Fibroblast of the aortic adventitia (primary cell): ENCODE measurements at places on chromosomes 11 and 22. TPM values are rescaled to one million over a fixed set of nuclear protein-coding genes. Genes with fewer than 3 reads are reported as not detected.

CCDC88B gene
- 1.2 and 5.1 TPM in 2 replicates for total RNA-seq

- peak; percentile 48 for DNase-seq
Observed at GRCh38 chr22:46678785-46679700, 58.9 kb downstream of the GRAMD4 start.

GRCh38 chr11:72792437-72793021 lies 1.3 kb downstream of the STARD10 start:
- no peak for DNase-seq

- no peak for DNase-seq
Observed at GRCh38 chr11:126268361-126268707, 361 bp downstream of the SRPRA start.

DNA sequence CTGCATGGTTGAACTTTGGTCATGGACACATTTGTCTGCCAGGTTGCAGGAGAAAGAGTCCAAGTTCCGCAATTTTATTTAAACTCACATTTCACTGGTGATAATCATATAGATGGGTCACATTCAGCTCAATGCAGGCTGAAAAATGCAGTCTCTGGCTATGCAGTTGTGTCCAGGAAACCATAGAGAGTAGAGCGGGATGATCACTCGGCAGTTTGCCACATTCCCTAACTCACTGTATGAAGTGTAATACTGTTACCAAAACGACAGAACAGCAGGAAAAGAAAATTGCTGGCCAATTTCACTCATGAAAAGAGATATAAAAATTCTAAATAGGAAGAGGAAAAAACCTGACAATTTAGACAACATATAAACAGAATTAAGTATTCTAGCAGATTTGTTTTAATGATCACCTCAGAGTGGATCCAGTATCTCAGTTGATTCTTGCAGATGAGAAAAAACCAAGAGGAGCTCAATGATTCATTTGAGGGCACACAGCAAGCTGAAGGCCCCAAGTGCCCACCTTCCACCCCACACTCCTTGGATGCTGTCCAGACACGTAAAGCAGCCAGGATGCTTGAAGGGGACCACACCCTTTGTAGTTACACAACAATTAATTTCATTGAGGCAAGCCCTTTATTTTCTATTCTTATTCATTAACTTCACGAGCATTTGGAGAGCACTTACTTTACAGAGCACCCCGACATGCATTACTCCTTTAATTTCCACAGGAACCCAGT lies 422.3 kb downstream of the SOX6 start:
- no peak for DNase-seq

CHRDL2 gene
- total RNA-seq = not detected in 2 replicates

GRCh38 chr11:112321501-112322172 lies 61.0 kb upstream of the PLET1 start:
- DNase-seq = peak; percentile 68

RASGRP2 gene
- 0.25 TPM in 1 of 2 replicates, not detected in the other for total RNA-seq

DNA sequence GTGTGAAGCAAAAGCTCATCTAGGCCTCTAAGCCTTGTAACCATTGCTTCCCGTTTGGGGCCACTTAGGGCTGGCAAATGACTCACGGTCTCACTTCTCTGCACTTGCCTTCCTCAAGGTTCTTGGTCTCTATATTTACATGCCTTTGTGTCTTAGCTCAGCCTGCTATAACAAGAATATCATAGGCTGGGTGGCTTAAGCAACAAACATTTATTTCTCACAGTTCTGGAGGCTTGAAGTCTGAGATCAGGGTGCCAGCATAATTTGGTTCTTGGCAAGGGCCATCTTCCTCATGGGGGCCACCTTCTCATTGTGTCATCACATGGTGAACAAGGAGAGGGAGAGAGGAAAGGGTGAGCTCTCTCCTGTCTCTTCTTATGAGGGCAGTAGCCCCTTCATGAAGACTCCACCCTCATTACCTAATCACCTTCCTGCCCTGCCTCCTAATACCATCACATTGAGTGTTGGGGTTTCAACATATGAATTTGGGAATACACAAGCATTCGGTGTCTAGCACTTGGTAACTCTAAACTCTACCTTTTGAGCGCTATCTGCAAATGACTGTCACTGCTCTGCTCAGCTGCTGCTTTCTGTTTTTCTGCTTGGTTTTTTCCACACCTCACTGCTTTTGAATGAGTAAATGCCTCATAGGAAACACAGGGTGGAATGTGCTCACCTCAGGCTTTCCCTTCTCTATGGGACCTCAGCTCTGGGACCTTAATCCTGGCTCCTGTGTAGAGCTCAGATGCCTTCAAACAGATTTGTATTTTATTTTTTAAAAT lies 16.2 kb upstream of the ME3 start:
- DNase-seq = peak; percentile 59
